Epithelial cell of proximal tubule (primary cell): ENCODE measurements at places on chromosomes 4 and X. TPM values are rescaled to one million over a fixed set of nuclear protein-coding genes. Genes with fewer than 3 reads are reported as not detected.

DNA sequence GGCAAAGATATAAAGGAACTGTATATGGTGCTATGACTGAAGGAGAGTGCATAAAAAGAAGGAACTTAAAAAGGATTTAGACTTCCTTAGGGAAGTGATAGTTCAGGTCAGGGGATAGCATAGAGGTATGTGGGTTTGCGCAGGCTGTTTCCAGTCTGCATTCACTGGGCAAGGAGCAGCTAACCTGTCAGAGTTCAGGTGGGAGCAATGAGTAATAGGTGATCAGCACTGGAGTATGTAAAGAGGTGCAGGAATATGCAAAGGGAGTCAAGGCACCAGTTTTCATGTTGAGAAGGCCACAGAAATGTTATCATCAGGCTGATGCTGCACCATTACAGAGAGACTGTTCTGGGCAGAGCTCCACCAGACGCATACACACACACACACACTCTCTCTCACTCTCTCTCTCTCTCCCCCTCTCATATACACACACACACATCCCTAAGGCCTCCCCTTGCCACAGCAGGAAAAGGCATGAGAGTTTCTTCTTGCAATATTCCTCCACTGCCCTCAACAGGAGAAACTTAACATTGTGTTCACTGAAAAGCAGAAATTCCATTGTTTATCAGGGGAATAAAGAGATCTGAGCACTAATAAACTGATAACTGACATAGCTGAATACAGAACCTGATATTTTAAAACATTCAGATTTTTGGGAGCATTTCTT is 256.4 kb upstream of the GRID2 start:
- no peak for DNase-seq

Gene RAI2
- total RNA-seq: 0.17 TPM in 1 of 2 replicates, not detected in the other

- no peak for DNase-seq
These were observed 289.9 kb downstream of the GASK1B start for GRCh38 chr4:157882901-157883300.

Gene TMPRSS11F
- total RNA-seq: not detected in 2 replicates

DNA sequence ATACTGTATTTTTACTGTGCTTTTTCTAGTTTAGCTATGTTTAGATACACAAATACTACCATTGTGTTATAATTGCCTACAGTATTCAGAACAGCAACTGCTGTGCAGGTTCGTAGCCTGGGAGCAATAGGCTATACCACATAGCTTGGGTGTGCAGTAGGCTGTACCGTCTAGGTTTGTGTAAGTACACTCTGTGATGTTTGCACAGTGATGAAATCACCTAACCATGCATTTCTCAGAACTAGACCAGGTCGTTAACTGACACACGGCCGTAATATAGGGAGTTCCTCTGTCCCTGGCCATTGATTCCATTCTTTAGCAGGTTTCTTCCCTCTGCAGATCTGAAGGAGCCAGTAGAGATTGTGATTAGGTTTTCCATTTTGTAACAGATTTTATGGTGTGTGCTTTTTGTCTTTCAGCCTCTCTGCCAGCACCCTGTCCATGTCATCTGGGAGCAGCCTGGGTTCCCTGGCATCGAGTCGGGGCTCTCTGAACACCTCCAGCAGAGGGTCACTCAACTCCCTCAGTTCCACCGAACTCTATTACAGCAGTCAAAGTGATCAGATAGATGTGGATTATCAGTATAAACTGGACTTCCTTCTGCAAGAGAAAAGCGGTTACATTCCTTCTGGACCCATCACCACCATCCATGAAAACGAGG is 59.5 kb downstream of the CLDN22 start:
- DNase-seq: no peak

Gene UBQLN2
- 19.6 and 20.2 TPM in 2 replicates for total RNA-seq

- DNase-seq: no peak
These were observed 17.0 kb downstream of the ENOX2 start for GRCh38 chrX:130885996-130886395.

GRCh38 chrX:12011075-12011474 is 127.2 kb upstream of the FRMPD4 start:
- no peak for DNase-seq

Gene PRDM8
- 0.51 and 3.7 TPM in 2 replicates for total RNA-seq

DNA sequence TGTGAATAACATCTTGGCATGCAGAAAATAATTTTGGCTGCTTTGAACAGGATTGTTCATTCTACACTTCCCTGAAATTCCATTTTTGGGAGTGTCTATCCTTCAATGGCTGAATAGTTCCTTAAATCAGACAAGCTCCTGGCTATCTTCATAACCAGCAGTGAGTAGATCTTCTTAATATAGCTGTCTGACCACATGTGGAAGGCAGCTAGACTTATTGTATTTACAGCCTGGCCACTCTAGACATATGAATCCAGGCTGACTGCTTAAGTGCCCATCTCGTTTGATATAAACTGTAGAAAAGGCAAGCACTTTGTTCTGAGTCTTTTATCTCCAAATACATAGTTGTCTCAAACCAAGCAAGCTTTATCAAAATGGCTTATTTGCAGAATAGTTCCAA is 40.0 kb downstream of the PWWP3B start:
- no peak for DNase-seq

Gene SPATA18
- total RNA-seq: 4.1 and 8.5 TPM in 2 replicates

- no peak for DNase-seq
These were observed 39.6 kb upstream of the CPLX1 start for GRCh38 chr4:865572-865971.

Gene CT45A1
- not detected in 2 replicates for total RNA-seq

Gene MAGEA10
- total RNA-seq: not detected in 2 replicates

Gene EXOC1L
- not detected in 2 replicates for total RNA-seq

Gene AADAT
- 12.5 and 17.4 TPM in 2 replicates for total RNA-seq

DNA sequence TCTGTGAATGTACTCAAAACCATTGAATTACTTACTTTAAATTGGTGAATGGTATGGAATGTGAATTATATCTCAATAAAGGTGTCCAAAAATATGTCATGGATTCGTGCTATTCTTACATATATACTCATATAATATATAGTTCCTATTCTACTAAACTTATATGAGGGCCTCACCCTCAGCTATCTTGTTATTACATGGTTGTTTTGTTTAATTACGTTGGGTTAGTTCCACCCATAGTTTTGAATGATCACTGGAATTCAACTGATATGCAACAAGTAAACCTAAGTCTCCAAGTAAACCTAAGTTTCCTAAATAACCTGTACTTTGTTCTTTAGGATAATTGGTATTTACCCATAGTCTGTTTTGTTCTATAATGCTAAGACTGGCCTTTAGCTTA is 30.6 kb upstream of the CD99L2 start:
- no peak for DNase-seq

Gene COL25A1
- total RNA-seq: 0.46 and 0.65 TPM in 2 replicates

DNA sequence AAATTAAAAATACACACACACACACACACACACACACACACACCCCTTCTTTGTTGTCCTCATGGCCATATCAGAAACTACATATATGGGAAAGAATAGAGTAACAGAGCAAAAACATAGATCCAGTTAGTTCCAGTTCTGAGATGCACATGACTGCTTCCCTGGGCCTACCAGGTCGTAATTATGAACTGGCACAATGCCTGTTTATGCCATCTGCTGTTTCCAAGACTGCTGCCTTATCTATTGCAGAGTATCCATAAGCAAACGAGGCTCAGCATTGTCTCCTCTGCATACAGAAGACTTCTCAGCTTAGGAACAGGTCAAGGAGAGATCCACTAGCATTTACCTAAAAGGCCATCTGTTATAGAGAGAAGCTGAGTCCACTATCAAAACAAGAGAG is 789.0 kb downstream of the TECRL start:
- no peak for DNase-seq

- DNase-seq: no peak
These were observed 21.2 kb downstream of the TMEM184C start for GRCh38 chr4:147638365-147638764.
